ENCODE measurements at places on chromosomes 12 and 14.
A peak's percentile ranks its signal among the peaks of the same experiment; 100 is the strongest.

- no peak for DNase-seq
Measured at GRCh38 chr12:131471946-131472732, 238.8 kb upstream of the SFSWAP start.

DNA sequence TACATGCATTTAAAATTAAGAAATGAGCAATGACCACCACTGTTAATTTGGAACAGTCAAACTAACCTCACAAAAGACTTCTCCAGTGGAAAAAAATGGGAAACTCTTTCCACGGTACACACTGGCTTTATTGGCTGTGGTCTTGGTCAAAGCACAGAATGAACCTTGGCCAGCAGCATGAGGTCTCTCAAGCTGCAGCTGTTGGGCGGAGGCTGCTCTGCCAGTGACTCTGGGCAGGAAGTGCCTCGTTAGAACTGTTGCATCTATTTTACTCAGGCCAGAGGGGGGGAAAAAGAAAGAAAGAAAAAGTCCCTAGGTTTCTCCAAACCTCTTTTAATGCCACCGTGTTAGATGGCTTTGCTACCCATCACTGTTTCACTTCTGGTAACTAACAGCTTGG is 279.8 kb upstream of the DIO2 start:
- DNase-seq = no peak

GRCh38 chr12:45587877-45588533 is 141.5 kb upstream of the ARID2 start:
- DNase-seq = no peak

GRCh38 chr12:20368651-20369304 is 441 bp downstream of the PDE3A start:
- DNase-seq = no peak

DNA sequence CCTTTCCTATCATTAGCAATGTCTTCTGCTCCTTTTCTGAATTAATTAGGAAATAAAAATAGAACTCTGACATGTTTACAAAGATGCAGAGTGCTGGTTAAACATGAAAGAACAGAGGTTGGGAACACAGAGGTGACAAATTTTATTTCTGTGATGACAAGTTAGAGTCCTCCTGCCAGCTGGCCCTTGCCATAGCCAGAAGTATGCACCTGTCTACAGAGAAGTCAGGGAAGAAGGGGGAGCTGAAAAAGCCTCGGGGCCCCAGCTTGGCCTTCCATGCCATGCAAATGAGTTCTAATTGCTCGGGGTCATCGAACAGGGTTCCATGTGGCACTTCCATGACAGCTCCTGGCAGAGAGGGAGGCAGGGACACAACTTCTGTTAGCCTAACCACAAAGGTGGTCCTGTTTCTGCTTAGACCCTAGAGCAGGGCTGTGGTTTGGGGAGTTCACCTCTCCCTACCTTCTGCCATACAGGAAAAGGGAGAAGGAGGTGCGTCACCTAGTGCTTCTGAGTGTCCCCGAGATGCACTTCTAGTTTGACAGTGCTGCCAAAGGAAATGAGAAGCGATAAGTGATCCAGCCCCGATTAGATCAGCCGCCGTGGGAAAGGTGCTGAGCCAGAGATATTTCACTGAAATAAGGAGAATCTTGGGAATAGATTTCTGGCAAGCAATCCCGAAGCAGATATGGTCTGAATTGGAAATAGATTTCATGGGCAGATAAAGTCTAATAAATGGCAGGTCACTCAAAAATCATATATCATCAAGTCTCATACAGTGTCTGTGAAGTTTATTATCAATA is 155.8 kb upstream of the FOXN3 start:
- no peak for DNase-seq

DNA sequence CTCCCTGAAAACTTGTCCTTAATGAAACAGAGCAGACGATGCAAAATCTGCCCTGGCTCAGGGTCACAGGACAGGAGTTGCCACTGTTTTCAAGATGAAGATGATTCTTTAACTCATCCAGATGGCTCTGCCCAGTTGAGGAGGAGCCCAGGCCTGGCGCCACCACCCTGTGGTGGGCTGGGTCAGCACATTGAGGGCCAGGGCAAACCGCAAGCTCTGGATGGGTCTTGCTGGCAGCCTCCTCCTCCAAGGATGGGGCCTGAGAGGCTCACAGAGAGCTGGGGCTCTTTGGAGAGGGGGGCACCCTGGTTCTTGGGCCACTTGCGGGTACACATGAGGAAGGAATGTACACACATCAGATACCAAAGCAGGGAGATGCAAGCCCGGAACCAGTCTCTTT is 158.2 kb downstream of the NUAK1 start:
- no peak for DNase-seq

DNA sequence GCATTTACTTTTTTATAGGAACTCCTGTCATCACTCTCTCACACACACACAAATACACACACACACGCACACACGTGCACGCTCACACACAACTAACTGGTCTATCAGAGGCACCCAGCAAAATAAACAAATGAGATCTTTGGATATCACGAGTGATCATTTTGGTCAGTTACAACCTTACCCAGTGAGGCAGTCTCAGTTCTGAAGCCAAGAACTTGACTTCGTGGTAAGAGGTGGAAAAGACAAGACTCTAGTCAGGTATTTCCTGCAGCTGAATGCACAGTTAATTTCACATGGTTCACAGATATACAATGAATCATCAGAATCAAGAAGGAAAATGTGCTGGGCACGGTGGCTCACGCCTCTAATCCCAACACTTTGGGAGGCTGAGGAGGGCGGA is 39.4 kb downstream of the ATF7 start:
- DNase-seq = no peak

- no peak for DNase-seq
Measured at GRCh38 chr14:101997429-101998336, 33.3 kb downstream of the DYNC1H1 start.

DNA sequence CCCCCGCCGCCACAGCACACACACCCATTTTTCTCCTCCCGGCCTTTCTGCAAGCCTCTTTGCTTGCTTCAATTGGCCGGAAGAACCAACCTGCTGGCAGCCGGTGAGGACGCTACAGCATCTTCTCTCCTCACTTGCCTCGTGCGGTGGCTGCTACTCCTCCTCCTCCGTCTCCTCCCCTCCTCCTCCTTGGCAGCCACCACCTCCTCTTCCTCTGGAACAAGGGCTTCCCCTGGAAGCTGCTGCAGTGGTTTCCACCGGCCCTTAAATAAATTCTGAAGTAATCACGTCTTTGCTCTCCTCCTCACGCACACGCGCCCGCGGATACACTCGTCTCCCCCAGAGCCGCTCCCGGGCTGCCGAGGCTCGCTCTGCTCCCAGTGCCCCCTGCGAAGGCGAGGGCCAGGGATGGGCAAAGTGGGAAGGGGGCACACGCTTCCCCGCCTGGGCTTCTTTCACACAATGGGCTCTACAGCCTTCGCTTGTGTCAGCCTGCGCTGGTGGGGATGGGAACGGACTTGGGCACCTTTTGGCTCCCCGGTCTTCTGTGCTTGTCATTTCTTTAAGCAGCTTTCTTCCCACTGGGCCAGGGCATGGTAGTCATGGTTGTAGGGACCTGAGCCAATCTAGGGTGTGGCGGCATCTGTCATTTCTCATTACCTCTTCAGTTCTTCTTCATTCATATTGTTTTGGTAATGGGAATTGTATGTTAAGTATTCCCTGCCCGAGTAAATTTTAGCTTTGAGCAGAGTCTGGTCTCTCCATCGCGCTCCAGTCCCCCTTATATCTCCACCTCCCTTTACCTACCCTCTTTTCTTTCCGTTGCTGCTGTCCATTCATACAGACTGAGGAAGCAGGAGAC is at the start of gene PPFIA2:
Gene PPFIA2 (minus strand): TSS at position 161 of the 862 bp plus-strand sequence.
- DNase-seq = peak; percentile 4

DNA sequence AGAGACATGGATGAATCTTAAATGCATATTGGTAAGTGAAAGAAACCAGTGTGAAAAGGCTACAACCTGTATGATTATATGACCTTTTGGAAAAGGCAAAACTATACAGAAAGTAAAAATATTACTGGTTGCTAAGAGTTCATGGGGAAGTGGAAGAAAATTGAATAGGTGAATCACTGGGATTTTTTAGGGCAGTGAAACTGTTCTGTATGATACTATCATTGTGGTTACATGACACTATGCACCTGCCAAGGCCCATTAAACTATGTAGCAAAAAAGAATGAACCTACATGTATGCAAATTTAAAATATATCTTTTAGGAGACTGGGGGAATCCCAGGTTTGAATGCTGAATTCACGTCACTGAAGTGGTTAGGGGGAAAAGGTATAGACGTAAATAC is 12.6 kb upstream of the OR8S1 start:
- no peak for DNase-seq

DNA sequence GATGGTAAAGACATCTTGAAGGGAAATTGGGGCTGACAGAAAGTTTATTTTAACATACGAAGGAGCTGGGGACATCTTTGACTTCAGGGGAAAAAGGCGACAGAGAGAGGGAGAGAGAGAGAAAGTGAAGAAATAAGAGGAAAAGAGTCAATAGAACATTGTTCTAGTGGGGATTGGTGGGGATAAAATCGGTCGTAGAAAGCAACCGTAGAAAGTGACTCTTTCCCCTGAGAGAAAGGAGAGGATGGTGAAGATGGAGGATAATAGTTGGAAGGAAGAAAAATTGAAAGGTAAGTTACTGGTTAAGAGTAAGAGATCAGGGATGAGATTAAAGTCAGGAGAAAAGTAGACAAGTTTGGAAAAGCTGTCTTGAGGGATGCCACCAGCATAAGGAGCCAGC is 75.9 kb downstream of the LMNTD1 start:
- DNase-seq = no peak

GRCh38 chr14:29724991-29725390 is 202.7 kb downstream of the PRKD1 start:
- DNase-seq = no peak

- no peak for DNase-seq
Measured at GRCh38 chr12:59699421-59700152, 103.8 kb downstream of the SLC16A7 start.

- no peak for DNase-seq
Measured at GRCh38 chr12:130224613-130225012, 62.3 kb downstream of the FZD10 start.

DNA sequence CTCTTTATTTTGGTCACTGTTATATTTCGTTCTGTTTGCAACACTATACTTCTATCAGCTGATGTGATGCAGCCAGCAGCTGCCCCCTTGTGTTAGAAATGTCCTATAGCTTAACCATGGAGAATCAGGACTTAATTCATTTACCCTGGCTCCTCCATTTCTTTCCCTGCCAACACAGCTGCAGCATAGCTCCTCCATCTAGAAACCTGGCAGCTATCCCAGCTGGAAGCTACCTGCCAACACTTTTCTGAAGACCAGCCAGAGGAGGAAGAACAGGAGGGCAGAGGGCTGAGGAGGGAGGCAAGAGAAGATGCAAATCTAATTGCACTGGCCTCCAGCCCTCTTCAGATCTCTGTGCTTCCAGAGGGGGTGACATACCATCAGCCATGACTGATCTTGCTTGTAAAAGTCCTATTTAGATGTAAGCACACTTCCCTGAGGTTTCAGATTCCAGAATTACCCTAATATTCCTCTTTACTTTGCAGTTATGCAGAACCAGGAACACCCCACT is 156.8 kb upstream of the TMEM260 start:
- no peak for DNase-seq

GRCh38 chr12:23614280-23614679 is 335.2 kb downstream of the SOX5 start:
- DNase-seq = no peak

GRCh38 chr12:40222247-40222646 is 2.5 kb upstream of the LRRK2 start:
- DNase-seq = no peak

DNA sequence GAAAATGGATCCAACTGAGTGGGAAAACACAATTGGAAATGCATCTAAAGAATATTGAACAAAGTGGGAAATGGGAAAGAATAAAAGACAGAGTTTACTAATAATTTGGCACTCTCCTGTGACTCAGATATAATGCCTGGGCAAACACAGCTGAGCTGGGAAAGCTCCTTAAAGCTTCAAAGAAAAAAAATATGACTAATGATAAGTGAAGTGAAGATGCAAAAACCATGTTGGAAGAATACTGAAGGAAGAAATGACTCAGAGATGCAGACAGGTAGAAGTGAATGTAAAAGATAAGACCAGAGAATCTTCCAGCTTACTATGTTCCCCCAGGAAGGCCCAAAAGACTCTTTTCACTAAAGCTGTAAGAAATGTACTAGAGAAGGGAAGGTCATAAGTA is 62.4 kb upstream of the FOXG1 start:
- DNase-seq = no peak

- no peak for DNase-seq
Measured at GRCh38 chr12:116689521-116689920, 48.3 kb downstream of the SPRING1 start.

- no peak for DNase-seq
Measured at GRCh38 chr14:90581745-90582144, 184.9 kb downstream of the CALM1 start.

DNA sequence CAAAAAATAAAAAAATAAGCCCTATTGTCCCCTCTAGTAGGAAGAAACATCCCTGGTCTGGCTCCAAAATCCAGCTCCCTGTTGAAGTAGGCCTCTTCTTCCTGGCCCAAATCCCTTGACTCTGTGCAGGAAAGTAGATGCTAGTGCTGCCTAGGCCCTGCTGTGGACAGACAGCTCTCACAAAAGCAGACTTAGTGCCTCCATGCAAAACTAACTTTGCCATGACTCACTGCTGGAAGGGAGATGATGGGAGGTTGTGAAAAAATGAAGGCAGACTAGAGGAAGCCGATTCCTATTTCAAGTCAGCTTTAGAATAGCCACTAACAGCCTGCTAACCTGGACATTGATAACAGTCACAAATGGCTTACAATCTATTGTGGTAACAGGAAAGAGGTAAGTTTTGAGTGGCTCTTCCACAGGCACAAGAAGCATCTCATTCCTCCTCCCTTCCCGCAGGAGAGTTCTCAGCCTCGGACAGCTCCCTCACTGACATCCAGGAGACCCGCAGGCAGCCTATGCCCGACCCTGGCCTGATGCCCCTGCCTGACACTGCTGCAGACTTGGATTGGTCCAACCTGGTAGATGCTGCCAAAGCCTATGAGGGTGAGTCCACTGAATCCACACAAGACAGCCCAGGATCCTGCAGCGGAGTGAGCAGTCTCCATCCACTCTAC is 198.9 kb upstream of the RGS6 start:
- DNase-seq = no peak

GRCh38 chr14:68159701-68160633 is 340.4 kb downstream of the RAD51B start:
- DNase-seq = no peak
